ENCODE measurements at places on chromosomes 13 and 19. TPM values are rescaled to one million over a fixed set of nuclear protein-coding genes. Genes with fewer than 3 reads are reported as not detected.

Gene SIGLECL1
- polyA plus RNA-seq = not detected

Gene FOSB
- 13.6 TPM for polyA plus RNA-seq

Gene SIGLEC8
- not detected for polyA plus RNA-seq

Gene KCNC3
- 25.0 TPM for polyA plus RNA-seq

Gene NLRP4
- polyA plus RNA-seq = not detected

Gene CKM
- polyA plus RNA-seq = 0.73 TPM
